ENCODE measurements at places on chromosomes 6 and 20. TPM values are rescaled to one million over a fixed set of nuclear protein-coding genes. Genes with fewer than 3 reads are reported as not detected.

Gene F13A1
- total RNA-seq = not detected

Gene ERVFRD-1
- total RNA-seq = not detected

Gene PTPRK
- total RNA-seq = 59.3 TPM

Gene SNPH
- 10.4 TPM for total RNA-seq

Gene PNPLA1
- total RNA-seq = under 0.01 TPM

Gene PBOV1
- total RNA-seq = not detected

Gene FAM50B
- total RNA-seq = 5.0 TPM

Measured in smooth muscle cell of bladder (primary cell).